ENCODE measurements at places on chromosomes 2 and 18. TPM values are rescaled to one million over a fixed set of nuclear protein-coding genes. Genes with fewer than 3 reads are reported as not detected.

- DNase-seq: no peak
These were observed 725 bp downstream of the FBXO48 start for GRCh38 chr2:68466361-68466777.

DNA sequence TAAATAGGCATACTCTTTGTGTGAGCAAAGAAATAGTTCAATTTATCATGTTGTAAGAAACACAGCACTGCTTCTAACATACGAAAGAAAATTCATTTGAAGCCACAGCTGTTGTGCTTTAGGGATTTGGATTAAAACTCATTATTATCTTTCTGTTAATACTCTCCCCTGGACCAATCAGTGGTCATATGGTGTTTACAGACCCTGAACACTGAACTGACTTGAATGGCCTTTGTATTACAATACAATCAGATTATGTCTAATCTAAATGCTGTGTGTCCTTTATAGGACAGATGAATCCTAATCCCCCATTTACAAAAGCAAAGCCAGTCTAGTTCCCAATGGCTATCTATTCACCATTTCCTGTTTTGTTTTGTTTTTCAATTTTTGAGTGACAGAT is 36.5 kb downstream of the ZNF385B start:
- no peak for DNase-seq

GRCh38 chr2:226403369-226403768 is 396.3 kb downstream of the IRS1 start:
- no peak for DNase-seq

DNA sequence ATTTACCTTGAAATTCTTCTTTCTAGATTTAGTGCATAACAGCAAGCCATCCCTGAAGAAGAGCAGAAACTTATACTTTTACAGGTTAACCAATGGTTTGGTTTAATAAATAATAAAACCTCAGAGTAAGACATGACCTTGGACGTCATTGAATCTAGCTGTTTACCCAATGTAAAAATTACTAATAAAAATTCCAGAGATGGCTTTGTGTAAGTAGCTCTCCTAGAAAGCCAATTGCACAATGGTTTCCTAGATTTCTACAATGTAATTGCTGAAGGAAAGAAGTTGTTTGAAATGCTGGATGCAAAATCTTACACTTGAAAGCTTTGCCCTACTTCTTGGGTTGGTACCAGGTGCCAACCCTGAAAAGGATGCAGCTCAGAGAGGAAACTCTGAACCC is 1.5 kb downstream of the XDH start:
- DNase-seq: no peak

- DNase-seq: no peak
These were observed 499.9 kb upstream of the SPHKAP start for GRCh38 chr2:228681426-228681825.

- DNase-seq: no peak
These were observed 806 bp downstream of the RFX8 start for GRCh38 chr2:101473911-101474701.

DNA sequence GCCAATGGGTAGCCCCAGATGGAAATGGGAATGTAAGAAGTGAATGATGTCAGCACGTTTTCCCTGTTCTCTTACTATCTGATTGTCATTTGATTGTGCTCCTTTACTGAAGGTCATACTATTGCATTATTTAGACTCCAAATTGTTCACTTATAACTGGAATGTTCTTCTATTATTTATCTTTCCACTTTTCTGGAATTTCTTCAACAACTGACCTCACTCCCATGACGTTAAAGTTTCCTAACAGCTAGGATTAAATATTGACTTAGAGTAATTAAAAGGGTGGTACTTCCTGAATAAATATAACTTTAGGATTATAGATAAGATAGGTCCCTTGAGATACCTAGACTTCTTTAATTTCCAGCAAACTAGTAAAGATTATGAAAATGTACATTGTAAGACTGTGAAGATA is 10.9 kb upstream of the GULP1 start:
- no peak for DNase-seq

DNA sequence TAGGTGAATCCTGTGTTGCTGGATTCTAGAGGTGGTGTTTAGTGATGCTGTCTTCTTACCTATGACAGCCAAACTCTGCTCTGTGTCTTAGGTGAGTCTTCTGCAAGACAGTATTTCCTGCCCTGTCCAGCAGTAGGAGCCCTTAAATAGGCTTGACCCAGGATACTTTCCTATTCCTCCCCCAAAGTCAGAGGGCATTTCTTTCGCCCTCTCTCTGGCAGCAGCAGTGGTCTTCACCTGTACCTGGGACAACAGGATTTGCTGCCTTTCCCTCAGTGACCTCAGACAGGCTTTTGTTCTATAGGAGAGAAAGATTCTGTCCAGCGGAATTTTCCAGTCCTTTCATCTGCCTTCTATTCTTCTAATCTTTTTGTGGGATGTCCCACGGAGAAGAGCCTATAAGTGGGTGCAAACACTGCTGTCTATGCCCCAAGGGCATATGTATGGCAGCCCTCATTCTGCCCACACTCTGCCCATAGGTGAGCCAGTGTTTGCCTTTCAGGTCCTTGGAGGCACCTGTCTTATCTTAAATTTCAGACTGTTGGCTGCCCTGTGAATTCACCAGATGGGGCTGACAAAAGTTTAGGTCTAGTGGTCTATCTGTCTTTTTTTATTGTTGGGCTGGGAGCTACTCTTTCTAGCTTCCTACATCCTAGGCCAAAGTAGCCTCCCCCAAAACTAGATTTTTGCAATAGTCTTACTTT is 177.3 kb upstream of the SPOPL start:
- no peak for DNase-seq

Gene MLPH
- total RNA-seq: 22.5 TPM

Gene IKZF2
- total RNA-seq: 16.7 TPM

Gene UBXN4
- total RNA-seq: 109 TPM

Gene DCDC2C
- total RNA-seq: not detected

Gene HOXD13
- total RNA-seq: not detected

Data from osteocyte (in vitro differentiated cells).